ENCODE measurements at places on chromosomes 6 and 20.

DNA sequence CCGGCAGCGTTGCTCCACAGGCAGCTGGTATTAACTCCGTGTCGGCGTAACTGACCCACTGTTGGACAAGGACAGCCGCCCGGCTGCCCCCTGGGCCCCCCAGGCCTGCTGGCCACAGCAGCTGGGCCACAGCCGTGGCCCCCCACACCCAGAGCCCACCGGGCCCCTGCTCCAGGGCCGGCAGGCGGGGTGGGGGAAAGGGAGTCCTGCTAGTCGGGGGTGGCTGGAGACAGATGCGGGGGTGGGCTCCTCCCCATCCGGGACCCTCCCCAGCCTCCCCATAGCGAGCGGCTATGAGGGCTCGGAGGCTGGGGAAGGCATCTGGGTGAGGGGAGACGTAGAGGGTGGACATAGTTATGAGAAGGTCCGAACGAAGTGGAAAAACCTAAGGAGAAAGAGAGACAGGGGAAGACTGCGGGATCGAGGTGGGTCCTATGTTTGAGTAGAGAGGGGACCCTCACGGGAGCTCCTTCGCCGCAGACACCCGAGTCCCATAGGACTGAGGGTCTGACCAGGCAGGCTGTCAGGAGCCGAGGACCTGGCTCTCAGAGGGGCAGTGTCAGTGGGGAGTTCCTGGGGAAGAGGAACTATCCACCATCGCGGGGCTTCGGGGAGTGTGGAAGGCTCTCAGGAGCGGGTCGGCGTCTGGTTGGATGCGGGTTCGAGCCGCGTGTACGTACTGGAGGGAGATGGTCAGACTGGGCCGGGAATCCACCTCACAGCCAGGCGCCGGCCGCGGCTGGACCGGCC lies 511 bp downstream of the VARS1 start:
- no peak for DNase-seq

- DNase-seq: no peak
Observed at GRCh38 chr20:2564406-2564805, 28.0 kb downstream of the TMC2 start.

- no peak for DNase-seq
Observed at GRCh38 chr20:49310705-49311104, 32.8 kb upstream of the ZNFX1 start.

- DNase-seq: no peak
Observed at GRCh38 chr6:76771059-76771634, 692.1 kb downstream of the HTR1B start.

GRCh38 chr6:21965016-21965415 lies 331.8 kb downstream of the PRL start:
- DNase-seq: no peak

DNA sequence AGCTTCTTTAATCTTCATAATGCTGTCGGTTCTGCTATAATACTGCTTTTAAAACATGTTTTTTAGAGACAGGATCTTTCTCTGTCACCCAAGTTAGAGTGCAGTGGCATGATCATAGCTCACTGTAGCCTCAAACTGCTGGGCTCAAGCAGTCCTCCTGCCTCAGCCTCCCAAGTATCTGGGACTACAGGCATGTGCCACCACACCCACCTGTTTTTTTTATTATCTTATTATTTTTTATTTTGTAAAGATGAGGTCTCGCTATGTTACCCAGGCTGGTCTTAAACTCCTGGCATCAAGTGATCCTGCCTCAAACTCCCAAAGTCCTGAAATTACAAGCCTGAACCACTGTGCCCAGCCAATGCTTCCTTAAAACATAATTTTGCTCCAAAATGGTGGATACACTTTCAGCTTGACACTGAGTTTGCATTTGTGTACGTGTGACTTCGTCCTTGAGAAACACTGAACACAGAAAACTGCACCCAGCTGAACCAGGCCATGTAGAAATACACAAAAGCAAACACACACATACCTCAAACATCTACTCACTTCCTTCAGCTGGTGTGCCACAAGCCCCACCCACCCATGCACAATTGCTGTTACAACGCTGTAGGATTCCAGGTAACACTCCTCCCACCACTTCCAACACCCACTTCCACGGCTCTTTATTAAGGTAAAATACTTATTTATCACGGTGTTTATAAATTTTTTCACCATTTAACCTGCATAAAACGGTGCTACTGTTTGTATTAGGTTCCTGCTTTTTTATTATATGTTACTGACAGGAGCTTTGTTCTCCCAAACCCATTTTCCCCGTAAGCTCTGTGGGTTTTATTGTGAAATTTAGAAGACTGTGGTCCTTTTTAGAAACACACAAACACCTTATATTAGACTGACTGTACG lies 109.1 kb downstream of the TSHZ2 start:
- DNase-seq: no peak

DNA sequence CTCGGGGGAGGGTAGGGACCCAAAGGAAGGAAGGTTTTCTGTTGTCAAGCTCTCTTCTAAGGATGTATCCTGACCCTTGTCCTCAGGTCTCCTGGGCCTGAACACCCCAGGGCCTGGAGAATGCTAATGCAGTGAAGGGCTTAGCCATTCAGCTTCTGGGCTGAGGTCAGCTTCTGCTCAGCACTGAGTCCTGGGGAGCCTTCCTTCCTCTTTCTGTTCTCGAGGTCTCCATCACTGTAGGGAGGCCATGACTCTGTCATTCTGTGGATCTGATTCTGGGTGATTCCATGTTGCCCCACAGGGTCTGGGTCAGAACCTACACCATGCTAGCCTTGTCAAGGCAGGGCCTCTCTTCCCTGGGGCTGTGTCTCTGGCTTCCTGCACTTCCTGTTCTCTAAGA lies 712.7 kb downstream of the DHX35 start:
- no peak for DNase-seq

- DNase-seq: no peak
Observed at GRCh38 chr6:130239755-130240154, 17.0 kb upstream of the SAMD3 start.

DNA sequence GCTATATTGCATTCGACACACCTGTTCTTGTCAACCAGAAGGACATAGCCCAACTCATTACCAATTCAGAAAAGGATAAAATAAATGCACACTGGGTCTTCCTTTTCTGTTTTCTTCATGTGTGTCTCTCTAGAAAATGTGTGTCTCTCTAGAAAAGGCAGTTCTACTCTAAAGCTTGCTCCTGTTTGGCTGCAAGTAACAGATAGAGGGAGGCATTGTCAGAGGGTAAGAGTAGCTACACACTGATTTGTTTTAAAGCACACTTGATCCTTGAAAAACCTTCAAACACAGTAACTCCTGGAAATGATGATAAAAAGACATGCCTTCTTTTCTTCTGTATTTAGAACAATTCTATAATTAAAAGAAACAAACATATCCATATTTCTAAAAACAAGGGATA lies 21.3 kb downstream of the GRM1 start:
- DNase-seq: no peak

- no peak for DNase-seq
Observed at GRCh38 chr6:111850295-111850937, 22.8 kb downstream of the FYN start.

GRCh38 chr20:12171923-12172524 lies 254.3 kb downstream of the BTBD3 start:
- DNase-seq: no peak

DNA sequence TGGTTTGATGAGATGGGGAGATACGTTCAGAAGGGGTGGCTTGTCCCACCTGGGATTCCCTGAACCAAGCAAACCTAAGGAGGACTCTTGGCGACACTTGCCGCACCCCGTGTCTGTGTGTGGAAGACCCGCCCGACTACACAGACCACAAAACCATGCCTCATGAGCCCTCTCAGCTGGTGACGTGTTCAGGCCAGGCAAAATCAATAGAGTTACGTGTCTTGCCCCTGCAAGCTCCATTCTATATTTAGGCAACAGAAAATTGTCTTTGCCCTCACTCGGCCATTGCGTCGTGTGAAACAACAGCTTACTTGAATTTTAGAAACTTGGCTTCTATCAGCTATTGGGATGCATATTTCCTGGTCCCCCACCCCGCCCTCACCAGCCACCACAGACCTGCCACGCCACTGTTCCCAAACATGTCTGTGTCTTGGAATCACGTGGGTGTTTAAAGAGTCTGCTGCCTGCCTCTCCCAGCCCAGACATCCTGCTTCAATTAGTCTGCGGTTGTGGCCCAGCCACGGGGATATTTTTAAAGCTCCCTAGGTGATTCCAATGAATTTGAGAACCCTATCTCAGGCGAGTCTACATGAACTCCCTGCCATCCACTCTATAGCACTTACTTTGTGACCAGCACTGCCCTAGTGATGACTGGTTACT lies 279.2 kb upstream of the EXOC2 start:
- no peak for DNase-seq

DNA sequence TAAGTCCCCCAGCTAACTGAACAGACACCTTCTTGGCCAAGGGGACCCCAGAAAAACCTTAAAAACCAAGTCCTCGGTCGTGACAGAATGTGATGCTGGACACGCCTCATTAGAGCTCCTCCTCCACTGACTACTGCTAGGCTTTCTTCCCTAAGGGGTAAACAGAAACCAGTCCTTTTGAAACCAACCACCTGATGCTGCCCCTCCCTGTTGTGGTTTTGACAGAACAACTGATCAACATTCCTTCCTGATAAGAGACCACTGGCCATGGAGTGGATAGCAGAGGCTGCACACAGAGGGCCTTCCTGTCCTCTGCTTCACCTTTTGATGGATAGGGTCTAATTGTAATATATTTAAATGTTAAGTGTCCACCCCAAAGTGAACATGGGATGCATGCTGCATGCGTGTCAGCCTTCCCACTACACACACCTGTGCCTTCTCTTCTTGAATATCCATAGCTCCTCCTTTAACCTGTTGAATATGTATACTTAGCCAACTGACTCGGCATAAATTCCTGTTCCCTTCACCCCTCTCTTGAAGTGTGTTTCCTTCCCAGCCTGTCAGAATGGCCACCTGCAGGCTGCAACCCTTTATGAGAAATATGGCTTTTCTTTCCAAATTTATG lies 27.9 kb upstream of the SLC2A12 start:
- no peak for DNase-seq

Measured in stimulated activated CD8-positive, alpha-beta memory T cell treated with anti-CD3 and anti-CD28 coated beads, Interleukin-4, amount 100 ng/mL, for 1 hour (primary cell).